ENCODE measurements at places on chromosomes 3 and 15.

GRCh38 chr3:71189480-71189879, 394.0 kb downstream of the FOXP1 start:
- no peak for DNase-seq

GRCh38 chr3:133274477-133274876, 125.4 kb upstream of the BFSP2 start:
- DNase-seq, result no peak

DNA sequence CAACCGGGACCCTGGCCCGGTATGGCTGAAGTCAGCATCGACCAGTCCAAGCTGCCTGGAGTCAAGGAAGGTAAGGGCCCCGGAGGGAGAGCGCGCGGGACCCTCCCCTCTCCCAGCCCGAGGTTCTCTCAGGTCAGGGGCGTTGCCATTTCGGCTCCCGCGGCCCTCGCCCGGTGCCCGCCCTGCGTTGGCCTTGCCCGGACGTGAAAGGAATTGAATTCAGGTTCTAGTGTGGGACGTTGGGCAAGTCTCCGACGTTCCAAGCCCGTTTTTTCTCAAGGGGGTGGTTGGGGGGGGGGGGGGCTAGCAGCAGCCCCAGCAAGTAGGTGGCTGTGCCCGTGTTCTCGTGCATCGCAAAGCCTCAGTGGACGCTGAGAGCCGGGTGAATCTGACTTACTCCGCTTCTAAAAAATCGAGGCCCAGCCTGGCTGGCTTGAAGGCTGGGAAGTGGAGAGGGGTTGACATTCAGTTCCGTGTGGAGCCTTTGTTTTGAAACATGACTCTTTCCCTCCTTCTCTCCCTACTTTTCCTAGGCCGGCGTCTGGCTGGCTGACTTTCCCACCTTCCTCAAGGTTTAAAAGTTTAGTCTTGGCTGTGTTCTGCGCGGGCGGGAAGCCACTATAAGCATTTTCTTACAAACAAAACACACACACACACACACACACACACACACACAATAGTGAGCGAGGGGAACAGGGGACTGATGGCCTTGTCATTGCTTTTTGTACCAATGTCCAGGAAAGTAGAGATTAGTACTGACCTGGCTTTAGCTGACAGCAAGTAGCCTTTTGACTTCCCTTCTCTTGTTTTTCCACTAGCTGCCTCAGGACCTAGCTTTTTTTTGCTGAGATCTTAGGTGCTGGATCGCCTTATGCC, at the start of gene UTS2B:
TSS of gene UTS2B (minus strand) at position 873 of the 876 bp plus-strand sequence. CDS start 48,337 bp downstream, outside the sequence.
- peak; percentile 12 for DNase-seq

- no peak for DNase-seq
These were observed 39.1 kb downstream of the MAP2K1 start for GRCh38 chr15:66425837-66426236.

- DNase-seq, result no peak
These were observed 97.9 kb downstream of the NAALADL2 start for GRCh38 chr3:174957081-174957480.

GRCh38 chr3:70049761-70050160, 50.2 kb downstream of the SAMMSON start:
- DNase-seq, result no peak

- no peak for DNase-seq
These were observed 33.1 kb downstream of the PTX3 start for GRCh38 chr3:157469561-157470294.

DNA sequence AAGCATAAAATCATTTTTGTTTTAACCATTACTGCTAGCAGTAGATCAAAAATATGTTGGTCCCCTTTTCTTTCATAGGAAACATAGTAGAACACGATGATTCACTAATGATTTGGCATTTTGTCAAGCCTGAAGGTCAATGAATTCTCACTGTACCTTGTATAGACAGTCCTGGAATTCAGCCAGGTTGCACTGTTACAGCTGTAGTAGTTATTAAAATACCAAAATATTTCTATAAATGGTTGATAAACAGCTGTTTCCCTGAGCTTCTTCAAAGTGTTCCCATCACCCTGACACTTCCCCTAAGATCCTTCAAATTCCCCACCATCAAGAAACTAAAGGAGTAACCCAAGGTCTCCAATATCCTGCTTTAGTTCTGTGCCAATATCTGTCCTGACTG, 200.9 kb downstream of the ATP8B4 start:
- no peak for DNase-seq

- DNase-seq, result no peak
These were observed 58.2 kb upstream of the NR2E3 start for GRCh38 chr15:71752128-71752527.

DNA sequence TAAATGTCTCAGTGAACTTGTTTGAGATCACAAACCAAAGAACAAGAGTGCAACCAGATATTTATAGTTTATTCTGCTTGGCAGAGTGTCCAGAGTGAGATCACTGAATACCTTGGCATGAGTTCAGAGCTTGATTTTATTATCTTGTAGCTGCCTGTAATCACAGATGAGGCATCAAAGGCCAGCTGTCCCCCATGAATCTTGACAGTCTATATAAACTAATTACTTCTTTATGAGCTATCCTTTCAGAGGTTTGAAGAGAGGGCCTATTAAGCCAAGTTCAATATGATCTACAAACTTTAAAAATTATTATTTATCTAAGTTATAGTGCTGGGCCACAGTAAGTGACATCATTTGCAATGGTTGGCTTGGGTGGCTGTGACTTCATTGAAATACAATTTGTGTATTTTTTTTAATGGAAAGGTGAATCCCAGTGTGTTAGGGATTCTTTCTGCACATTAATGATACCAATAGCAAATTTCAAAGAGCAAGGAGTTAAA, 251.5 kb downstream of the CLSTN2 start:
- peak; percentile 19 for DNase-seq

DNA sequence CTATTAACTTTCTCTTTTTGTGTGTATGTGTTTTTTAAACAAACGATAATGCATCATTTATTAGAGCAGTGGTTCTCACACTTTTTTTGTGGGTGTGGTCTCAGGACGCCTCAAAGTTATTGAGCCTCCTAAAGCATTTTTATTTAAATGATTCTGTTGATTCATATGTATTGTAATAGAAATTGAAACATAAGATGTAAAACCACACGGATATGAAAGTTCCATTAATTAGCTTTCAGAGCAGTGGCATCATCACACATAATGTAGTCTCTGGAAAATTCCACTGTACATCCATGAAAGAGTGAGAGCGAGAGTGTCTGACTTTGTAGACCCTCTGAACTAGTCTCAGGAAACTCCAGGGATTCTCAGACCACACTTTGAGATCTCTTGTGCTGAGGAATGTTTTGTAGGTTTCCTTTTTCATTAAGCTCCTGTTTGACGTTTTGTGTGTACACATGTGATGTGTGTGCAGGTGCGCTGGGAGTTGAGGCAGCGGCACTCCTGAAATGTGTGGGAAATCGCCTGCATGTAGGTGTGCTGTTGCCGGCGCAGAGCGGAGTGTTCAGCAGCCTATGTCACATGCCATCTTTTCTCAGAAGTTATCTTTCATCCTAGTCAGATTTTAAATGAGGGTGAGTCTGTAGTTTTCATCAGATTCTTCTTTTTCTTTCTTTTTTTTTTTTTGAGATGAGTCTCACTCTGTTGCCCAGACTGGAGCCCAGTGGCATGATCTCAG, 5.3 kb upstream of the TRAK1 start:
- no peak for DNase-seq

GRCh38 chr3:105958237-105959000, 89.6 kb upstream of the CBLB start:
- DNase-seq, result no peak

DNA sequence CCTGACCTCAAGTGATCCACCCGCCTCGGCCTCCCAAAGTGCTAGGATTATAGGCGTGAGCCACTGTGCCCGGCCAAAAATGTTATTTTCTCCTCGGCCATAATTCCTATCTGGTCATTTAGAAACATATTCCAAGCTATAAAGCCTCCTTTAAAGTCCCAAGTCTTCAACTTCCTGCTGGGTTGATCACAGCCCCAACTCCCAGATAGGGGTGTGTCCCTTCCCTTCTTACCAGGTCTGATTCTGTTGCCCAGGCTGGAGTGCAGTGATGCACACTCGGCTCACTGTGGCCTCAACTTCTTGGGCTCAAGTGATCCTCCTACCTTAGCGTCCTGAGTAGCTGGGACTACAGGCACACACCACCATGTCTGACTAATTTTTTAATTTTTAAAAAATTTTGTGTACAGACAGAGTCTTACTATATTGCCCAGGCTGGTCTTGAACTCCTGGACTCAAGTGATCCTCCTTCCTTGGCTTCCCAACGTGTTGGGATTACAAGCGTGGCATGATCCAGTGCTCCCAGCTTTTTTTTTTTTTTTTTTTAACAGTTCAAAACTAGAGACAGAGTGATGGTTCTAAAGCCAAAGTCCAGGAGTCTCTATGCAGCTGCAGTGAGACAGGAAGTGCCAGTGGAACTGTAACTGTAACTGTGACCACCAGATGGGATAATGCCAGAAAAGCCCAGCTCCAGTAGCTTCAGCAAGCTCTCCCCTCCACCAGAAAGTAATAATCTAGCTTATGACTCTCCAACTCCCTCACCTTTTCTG, 8.2 kb upstream of the PRKAR2A start:
- no peak for DNase-seq

- no peak for DNase-seq
These were observed 642.4 kb downstream of the GOLGA6L6 start for GRCh38 chr15:19899021-19899824.

- DNase-seq, result no peak
These were observed 5.3 kb upstream of the TMC3 start for GRCh38 chr15:81379269-81379668.
